Nephron progenitor cell (in vitro differentiated cells): ENCODE measurements at places on chromosomes 11 and 22.

GRCh38 chr11:64661146-64661545 lies 61.9 kb downstream of the NRXN2 start:
- DNase-seq, result no peak

GRCh38 chr11:72521664-72522063 lies 87.3 kb upstream of the CLPB start:
- no peak for DNase-seq

- DNase-seq, result no peak
Observed at GRCh38 chr11:76203937-76204336, 2.4 kb downstream of the WNT11 start.

- DNase-seq, result peak; percentile 16
Observed at GRCh38 chr11:14248580-14248981, 110.4 kb downstream of the RRAS2 start.

- DNase-seq, result no peak
Observed at GRCh38 chr11:102853956-102854355, 10.5 kb upstream of the MMP3 start.

DNA sequence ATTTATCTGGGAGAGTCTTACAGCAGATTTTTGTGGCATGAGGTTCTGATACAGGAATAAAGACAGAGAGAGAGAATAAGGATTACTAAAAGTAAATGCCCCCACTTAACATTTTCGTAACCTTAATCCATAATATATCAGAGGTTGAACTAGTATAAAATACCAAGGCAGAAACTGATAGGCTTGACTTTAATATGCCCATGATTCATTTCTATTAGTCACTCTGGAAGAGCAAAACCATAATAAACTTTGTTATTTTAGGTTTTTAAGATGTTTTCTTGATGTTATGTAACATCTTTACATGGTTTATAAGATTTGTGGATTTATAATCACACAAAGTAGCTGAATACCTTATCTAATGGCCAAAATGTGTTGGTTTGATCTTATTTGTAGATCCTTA lies 19.1 kb downstream of the GUCY1A2 start:
- no peak for DNase-seq

GRCh38 chr22:41512421-41513194 lies 31.7 kb downstream of the POLR3H start:
- peak; percentile 75 for DNase-seq

DNA sequence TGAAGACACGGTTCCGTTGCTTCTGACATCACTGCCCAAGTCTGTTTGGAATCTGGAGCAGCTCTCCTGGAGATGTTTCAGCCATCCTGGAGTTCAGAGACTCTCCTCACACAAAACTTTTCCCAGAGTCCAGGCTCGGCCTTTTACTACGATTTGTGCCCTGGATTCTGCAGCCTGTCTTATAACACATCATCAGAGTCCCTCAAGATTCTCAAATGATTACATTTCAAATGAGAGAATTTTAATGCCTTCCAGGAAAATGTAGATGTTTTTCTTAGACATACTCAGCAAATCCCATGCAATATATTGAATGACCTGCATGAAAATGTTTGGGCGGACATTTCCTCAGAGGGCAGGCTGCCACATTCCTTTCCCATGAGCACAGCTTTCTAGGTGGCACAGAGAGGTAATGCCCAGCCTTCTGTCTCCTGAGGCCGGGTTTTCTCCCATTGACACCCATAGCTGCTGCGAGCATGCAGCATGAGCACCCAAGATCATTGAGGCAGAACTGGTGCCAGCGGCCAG lies 129.1 kb downstream of the SNX19 start:
- no peak for DNase-seq

DNA sequence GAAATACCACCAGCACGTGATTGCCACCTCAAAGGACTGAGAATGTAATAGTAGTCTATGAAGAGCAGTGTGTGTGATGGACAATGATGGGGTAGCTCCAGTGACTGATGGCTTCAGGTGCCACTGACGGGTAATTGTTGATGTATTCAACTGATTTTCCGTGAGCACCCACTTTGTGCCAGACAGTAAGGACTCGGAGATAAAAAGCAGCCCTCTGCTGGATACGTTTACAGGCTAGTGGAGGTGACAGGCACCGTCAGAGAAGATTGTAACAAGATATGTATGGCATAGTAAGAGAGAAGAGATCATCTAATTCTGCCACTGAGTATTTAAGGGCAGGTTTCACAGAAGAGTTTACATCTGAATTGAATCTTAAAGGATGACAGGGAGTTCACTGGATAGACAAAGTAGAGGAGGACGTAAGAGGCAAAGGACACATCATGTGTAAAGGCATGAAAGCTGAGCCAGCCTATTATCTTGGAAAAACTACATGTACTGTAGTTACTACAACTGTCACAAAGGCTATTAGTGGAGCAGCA lies 1.1 kb upstream of the ENTHD1 start:
- DNase-seq, result no peak

GRCh38 chr11:133053124-133053776 lies 479.1 kb downstream of the OPCML start:
- DNase-seq, result no peak

- no peak for DNase-seq
Observed at GRCh38 chr11:78533399-78533798, 41.3 kb downstream of the NARS2 start.

- no peak for DNase-seq
Observed at GRCh38 chr11:102172127-102172848, 62.0 kb downstream of the YAP1 start.

- no peak for DNase-seq
Observed at GRCh38 chr11:35089666-35090065, 49.3 kb upstream of the CD44 start.

- no peak for DNase-seq
Observed at GRCh38 chr11:86724137-86724536, 51.7 kb upstream of the ME3 start.

GRCh38 chr11:70883323-70883940 lies 368.9 kb downstream of the SHANK2 start:
- no peak for DNase-seq

GRCh38 chr11:18773104-18773503 lies 18.5 kb downstream of the PTPN5 start:
- DNase-seq, result no peak

- no peak for DNase-seq
Observed at GRCh38 chr11:69348414-69349235, 54.7 kb downstream of the MYEOV start.

DNA sequence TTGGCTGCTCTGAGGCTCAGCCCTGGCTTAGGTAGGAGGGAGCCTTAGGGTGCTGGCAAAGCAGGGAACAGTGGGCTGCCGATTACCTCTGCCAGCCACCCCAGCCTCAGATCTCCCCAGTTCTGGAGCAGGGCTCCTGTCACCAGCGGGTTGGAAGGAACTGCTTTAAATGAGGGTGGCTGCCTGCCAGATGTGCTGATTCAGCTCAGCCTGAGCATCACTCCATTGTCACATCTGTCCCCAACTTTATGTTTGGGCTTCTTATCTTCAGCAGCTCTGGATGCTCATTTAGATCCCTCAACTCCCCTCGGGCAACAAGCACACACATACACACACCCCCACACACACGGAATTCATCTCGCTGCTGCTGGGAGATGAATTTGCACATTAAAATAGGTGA lies 16.9 kb upstream of the ANKK1 start:
- no peak for DNase-seq

- DNase-seq, result no peak
Observed at GRCh38 chr11:118267486-118267885, 3.4 kb upstream of the MPZL2 start.

DNA sequence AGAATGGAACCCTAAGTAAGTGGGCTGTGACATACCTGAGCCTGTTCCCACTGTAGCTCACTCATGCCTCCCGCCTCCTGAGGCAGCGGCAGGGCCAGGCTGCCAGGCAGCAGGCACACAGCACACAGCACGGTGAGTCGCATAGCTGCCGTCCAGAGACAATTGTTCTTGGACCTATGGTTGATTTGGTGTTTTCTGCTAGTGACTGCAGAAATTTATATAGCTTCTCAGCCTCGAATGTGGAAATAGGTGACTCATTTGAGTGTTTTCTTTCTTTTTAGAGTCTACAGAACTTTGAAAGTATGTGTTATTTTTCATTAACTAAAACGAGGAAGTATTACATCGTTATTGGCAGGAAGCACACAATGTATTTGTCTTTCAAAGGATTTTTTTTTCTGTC lies at the start of gene MMP7:
MMP7 (minus strand) TSS at position 190 of the 400 bp plus-strand sequence; CDS start at position 143, 47 bp downstream.
- DNase-seq, result no peak

DNA sequence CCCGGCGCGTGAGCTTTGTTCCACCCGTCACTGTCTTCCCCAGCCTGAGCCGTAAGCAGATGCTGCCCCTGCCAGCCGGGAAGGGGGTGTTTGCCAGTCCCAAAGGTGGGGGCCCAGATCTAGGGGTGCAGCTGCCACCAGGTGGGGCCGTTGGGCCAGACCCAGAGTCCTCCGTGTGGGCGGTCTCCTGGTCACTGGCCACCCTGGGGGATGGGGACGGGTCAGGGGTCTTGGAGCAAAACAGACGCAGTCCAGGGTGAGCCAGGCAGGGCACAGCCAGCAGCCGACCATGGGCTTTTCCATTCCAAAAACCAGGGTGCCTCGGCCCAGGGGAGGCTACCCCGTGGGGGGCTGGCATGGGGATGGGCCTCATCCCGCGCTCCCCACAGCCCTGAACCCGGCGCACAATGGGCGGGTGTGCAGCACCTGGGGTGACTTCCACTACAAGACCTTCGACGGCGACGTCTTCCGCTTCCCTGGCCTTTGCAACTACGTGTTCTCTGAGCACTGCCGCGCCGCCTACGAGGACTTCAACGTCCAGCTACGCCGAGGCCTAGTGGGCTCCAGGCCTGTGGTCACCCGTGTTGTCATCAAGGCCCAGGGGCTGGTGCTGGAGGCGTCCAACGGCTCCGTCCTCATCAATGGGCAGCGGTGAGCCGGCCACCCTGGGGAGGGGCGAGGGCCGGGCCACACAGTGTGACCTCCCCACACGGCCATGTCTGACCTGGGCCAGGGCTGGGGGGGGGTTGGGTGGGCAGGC lies 3.5 kb downstream of the MUC5B start:
- DNase-seq, result peak; percentile 38

DNA sequence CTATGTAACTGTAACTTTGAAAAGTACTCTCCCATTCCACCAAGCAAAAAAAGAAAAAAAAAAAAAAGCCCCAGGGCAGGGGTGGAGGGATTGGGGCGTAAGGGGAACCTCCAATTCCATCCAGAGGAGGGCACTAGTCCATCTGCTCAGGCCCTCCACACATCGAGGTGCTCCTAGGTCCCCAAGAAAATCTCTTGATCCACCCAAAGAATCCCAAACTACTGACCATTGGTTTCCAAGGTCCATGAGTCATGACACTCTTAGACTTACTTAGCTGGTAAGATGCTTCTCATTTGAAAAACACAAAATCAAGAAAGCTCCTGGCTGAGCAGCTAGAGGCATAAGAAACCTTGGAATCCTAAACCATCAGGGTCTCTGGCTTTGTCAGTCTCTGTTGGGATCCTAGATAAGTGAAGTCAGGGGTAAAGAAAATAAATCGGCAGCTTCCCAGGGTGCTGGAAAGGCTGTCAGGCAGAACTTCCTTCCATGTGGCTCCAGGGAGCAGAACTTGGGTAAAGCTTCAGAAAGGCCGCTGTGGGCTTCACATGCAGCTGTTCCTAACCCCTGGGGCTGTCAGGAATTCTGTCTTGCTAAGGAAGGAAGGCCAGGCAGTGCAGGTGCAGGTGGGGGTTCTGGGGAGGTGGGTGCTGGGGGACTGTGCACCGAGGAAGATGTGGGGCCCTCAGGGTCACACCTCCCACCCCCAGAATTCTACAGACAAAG lies 49.4 kb upstream of the ADA2 start:
- no peak for DNase-seq

- DNase-seq, result no peak
Observed at GRCh38 chr11:2593393-2593950, 106.3 kb downstream of the KCNQ1OT1 start.

DNA sequence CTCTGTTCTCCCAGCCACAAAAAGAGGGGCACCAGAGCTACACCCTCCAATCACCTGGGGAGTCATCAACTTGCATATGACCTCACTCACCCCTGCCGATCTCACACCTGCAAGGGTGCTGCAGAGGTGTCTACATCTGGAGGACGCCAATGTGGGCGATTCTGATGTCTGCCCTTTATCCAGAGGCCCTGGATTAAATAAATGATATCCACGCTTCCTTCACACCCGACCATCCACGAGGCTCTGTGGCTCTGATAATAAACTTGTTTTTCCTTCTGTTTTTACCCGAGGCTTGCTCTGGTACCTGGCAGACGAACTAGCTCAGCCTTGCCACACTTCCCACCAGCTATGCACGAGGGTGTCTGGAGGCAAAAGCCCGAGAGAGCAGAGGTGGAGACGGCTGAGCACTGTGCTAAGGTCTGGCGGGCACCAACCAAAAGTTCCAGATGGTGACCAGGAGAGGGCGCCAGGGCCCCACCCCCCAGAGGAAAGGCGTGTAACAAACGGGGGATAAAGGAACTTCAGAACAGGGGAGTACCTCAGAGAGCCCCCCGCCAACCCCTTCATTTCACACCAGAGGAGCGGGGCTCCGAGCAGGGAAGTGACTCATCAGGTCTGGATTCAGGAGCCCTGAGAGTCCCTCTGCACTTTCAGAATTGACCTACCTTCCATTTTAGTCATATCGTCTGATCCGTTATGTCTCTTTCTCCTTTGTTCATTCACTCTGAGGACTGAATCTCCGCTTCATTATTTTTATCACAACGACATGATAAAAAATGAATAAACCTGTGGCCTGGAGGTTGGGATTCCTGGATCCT lies 13.5 kb downstream of the SCN3B start:
- peak; percentile 63 for DNase-seq

- no peak for DNase-seq
Observed at GRCh38 chr22:25365491-25366261, 146.2 kb downstream of the CRYBB2 start.

GRCh38 chr22:31680861-31681341 lies 18.9 kb upstream of the PISD start:
- no peak for DNase-seq

DNA sequence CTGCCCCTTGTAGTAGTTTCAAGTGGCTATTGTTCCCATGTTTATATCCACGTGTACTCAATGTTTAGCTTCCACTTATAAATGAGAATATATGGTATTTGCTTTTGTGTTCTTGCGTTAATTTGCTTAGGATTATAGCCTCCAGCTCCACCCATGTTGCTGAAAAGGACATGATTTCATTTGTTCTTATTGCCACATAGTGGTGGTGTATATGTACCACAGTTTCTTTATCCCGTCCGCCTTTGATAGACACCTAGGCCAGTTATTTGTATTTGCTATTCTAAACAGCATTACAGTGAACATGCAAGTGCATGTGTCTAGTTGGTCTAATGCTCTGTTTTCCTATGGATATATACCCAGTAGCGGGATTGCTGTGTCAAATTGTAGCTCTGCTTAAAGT lies 6.8 kb downstream of the OR51B2 start:
- DNase-seq, result no peak

GRCh38 chr11:78208257-78209165 lies 19.8 kb downstream of the USP35 start:
- no peak for DNase-seq

DNA sequence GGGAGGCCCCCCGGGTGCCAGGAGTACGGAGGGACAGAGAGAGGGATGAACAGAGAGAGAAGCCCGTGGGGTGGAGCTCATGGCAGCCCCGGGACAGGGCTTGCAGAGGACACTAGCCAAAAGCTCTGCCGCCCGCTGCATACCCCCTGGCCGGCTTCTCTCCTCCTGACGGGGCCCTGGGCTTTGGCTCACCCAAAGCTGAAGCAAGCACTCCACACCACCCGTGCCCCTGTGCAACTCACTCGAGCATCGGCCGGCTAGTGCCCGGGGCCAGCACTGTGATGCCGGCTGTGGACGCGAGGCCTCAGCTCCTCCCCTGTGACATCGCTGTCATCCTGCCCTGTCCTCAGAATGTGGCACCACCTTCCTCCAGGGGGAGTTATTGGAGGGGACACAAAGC lies 429.6 kb downstream of the BRD1 start:
- DNase-seq, result no peak
